ENCODE measurements at places on chromosomes 1 and 21. TPM values are rescaled to one million over a fixed set of nuclear protein-coding genes. Genes with fewer than 3 reads are reported as not detected.

DNA sequence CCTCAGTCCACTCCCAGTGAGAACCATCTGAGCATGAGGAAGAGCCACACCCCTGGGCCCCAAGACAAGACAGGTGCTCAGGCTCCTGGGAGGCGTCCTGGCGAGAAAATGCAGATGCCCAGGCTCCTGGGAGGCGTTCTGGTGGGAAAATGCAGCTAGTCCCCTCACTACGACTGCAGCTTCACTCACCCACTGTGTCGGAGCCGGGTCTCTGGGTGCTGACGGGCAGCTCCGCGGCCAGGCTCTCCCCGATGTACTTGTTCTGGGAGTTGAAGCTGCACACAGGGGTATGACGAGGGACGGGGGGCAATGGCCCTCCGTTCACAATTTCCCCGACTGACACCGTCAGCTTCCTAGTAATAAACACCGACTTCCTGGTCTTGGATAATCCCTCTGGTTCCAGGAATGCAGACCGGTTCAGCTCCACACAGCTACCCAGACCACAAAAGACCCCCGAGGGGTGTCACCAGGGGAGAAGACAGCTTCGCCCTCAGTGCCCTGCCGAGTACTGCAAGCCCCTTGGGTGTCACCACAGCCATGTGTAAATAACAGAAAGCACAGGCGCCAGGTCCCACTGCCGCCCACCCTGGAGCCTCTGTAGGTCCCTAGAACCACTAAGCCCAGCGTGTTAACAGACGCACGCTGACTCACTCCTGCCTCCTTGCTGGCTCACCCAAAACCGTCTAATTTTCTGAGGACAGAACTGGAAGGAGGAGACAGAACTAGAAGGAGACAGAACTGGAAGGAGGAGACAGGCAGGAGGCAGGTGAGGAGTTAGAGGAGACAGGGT is 19.5 kb downstream of the MCM3AP start:
- no peak for DNase-seq

DNA sequence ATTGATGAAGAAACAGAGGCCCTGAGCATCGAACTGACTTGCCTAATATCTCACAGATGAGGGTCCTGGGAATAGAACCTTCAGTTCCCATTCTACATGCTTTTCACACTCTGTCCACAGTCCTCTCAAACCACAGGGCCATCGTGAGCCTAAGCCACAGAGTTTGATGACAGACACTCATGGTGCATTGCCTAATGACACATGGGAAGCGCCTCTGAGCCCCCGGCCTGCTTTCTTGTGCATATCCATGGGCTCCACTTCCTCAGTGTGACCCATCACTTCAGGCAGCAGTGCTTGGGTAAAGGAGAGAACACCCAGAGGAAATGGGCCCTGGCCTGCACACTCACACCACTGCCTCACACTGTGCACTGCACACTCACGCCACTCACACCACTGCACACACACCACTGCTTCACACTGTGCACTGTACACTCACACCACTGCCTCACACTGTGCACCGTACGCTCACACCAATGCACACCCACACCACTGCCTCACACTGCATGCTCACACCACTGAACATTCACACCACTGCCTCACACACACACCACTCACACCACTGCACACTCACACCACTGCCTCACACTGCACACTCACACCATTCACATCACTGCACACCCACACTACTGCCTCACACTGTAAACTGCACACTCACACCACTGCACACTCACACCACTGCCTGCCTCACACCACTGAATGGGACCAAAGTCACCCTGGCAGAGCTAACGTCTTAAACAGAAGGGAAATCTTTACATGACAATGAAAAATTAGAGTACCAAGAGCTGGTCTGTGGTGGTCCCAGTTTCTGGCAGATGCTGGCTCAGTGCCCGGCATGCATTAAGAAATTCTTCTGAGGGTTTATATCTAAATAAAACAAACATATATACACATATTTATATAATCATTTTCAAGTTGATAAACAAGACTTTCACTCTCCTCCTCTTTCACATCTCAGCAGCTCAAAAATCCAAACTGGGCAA is 53.0 kb downstream of the KANK4 start:
- no peak for DNase-seq

The HPCAL4 gene
- total RNA-seq = 0.41 TPM

The AMY2B gene
- 23.5 TPM for total RNA-seq

DNA sequence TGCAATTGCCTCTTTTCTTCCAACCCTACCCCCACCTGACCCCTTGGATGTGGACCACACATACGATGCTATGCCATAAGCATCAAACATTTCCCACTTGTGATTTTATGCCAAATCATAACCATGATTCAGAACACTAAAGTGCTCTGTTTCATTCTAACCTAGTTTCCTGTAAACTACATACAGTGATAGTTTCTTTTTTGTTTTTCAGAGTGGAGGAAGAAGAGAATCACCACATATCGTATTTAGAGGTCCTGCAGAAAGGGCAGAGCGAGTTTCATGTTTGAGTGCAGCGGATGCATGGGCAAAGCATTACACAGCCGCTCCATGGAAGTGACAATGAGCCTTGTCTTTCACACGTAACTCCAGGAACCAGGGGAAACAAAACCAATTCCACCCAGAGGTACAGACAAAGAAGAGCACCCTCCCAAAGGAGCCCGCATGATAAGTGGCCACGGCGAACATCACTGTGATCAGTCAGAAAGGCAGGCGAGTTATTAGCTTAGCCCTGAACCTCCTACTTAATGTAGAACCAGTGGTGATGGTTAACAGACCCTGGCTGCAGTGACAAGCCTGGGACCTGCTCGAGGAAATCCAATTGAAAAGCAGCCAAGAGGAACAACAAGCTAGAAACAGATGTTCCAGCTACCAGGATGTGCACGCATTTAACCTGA is 64.0 kb upstream of the ZNF281 start:
- DNase-seq = no peak

DNA sequence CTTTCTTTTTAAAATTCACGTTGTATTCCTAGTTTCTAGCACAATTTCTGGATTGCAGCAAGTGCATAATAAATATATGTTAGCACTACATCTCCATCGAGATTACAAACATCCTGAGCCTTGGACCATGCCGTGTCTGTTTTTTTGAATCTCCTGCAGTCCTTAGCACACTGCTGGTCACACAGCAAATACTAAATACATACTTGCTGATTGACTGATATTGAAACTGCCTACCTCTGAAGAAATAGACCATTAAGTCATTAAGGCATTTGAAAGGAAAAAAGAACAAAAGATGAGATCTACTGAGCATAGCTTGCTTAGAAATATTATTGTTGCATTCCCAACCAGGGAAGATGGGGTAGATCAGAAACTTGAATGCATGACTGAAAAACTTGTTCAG is 369.1 kb downstream of the PTBP2 start:
- no peak for DNase-seq
